NCI-H2081 treated with DMSO at 0.1 percent for 48 hours (cell line): ENCODE measurements at places on chromosomes 11 and 22.

DNA sequence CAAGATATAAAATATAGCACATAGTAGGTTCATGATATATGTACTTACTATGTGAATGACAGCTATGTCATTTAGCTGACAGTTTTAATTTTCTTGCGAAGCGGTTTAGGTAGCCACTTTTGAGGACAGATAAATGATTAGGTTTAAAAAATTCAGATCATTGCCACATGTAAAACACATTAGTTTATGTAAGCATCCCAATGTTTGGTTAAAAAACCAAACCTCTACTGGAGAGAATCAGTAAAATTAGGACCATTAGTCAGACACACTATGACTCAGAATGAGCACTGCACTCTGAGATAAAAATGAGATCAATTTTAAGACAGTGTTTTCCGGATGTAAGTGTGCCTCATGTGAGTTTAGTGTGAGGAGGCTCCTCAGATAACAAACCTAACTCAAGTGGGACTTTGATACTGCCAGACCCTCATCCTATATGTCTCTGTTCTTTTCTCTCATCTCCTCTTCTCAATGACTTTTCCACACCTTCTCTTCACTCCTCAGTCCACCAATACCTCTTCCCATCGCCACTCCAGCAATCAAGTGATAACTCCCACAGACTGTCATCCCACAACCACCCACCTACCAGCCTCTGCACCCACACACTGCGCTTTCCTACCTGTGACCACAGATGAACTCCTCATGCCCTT lies 6.8 kb upstream of the OR2AT4 start:
- DNase-seq, result no peak

DNA sequence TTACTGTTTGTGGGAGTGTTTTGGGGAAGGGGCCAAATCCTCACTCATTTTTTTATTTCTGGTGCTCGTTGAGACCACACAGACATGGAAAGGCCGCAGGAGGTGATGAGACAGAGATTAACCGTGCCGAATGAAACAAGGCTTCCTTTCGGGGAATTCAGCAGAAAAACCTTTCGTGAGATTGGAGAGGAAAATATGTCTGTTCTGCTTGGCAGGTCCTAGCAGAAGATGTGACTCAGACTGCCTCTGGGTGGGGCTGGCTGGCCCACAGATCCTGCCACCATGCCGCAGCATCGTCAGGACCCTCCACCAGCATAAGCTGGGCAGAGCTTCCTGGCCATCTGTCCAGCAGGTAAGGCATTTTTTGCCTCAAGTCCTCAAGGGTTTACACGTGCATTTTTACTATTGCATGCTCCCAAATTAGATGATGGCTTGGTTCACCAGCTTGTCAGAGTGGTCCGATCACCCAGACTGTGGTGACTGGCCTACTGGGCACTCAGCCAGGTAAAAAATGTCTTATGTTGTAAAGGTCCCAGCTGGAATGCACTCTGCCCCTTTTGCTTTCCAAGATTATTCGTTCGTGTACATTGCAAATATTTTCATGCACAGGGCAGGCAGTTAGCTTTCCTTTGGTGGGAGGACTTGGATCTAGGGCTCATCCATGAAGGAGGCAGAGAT lies 1.5 kb downstream of the DDB2 start:
- no peak for DNase-seq

DNA sequence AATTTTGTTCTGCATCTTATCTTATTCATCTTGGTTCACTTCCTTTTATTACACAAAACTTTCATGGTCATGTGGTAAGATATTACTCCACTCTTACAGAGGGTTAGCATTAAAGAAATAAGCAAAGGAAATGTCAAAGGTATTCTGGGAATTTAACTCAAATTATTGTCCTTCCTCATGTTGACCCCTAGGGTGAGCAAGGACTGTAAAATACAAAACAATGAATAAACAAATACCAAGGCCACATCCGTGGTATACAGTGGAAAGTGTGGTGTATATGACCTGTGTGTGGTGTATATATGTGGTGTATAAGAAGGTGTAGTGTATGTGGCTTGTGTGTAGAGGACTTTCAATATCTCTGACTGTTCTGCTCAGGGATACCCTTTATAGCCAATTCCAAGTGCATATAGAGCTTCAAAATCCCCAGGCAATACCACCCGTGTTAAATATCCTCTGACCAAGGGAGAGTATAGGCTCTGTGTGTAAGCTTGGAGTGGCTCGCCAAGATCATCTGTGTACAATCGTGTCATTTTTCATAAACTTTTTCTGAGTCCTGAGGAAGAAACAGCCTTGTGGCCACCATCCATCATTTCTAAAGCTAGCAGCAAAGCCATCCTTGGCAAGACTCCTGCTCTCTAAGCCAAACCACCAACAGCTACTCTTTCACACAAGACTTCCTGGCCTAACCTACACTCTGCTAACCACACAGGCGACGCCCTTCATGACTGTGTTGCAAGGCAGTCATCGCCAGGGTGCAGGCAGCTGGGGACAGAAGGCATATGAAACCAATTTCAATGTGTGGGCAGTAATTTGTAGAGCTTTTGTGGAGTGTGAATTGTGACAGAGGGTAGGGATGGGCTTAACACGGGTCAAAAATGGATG lies 548.0 kb downstream of the ETS1 start:
- DNase-seq, result no peak

DNA sequence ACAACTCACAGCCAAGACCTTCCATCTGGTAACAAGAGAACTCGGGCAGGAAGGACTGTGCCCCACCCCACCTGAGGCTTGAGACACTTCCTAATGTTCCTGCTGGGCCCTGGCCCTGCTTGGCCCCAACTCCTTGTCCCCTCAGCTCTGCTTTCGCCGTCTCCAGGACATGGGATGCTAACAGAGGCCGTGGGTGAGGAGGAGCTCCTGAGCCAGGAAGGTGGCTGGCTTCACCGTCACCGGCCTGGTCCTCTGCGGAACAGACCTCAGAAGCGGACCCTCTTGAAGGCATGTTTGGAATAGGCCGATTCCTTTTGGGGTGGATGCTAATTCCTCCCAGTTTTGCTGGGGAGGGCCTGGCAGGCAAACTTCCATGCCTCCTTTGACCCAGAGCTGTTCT lies 154.3 kb downstream of the CACNA1I start:
- no peak for DNase-seq

DNA sequence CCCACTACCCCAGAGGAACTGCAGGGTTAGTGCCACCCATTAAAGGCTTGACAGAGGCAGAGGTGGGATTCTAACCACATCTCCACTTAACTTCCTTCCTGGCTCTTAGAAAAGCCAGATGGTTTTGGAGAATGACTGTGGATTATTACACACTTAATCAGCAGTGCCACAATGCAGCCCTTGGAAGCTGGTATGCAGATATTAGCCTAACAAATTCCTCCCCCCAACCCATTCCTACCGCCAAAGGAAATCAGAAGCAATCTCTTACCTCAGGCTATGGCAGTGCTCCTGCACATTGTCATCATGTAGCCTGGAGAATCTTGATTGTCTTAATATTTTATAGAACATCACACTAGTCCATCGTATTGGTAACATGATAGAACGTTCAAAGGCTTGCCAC lies 23.2 kb upstream of the NRGN start:
- DNase-seq, result no peak

GRCh38 chr22:39601180-39601535 lies 30.6 kb downstream of the CACNA1I start:
- DNase-seq, result no peak

GRCh38 chr11:72309641-72310040 lies 65.7 kb upstream of the PHOX2A start:
- no peak for DNase-seq

- DNase-seq, result no peak
Measured at GRCh38 chr11:45048313-45048841, 97.7 kb upstream of the TP53I11 start.

- DNase-seq, result no peak
Measured at GRCh38 chr11:90241414-90241813, 18.6 kb upstream of the CHORDC1 start.

- DNase-seq, result no peak
Measured at GRCh38 chr11:16448123-16448717, 91.9 kb upstream of the SOX6 start.

DNA sequence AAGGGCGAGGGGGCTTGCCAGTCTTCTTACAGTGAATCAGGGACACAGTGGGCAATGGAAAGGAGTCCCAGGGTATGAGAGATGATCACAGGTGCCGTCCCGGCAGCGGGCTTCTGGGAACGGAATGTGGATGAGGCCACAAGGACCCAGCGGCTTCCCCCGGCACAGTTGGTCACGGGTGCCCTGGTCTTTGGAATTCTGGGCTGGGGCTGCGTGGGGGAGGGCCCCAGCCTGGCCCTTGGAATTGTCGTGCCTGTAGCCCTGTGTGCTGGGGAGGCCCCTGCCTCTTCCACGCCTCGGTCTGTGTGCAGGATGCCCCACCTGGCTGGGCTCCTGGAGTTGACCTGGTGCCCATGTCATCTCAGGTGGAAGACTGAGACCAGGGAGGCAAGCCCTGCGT lies 76.6 kb downstream of the FBLN1 start:
- DNase-seq, result no peak

DNA sequence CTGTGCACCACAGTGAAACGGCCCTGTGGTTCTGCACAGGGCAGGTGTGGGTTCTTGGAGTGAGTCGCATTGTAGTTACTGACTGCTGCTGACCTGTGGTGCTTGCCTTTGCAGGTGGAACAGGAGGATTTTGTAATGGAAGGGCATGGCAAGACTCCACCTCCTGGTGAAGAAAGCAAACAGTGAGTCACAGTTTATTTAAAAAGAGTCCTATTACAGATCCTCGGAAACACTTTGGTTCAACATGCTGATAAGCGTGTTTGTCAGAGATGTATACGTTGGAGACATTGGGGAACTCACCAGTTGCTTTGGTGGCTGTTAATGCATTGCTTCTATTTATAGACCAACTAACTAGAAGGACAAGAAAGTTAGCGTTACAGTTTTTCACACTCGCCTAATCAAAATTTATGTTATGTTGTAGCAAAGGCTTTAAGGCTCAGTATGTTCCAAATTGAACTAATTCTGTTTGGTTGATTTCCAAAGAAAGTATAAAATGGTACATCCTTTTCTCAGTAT lies 21.7 kb upstream of the TNRC6B start:
- peak; percentile 60 for DNase-seq
